ENCODE measurements at places on chromosomes 4 and X.

GRCh38 chr4:175961604-175962003 lies 104.0 kb upstream of the WDR17 start:
- DNase-seq: no peak

DNA sequence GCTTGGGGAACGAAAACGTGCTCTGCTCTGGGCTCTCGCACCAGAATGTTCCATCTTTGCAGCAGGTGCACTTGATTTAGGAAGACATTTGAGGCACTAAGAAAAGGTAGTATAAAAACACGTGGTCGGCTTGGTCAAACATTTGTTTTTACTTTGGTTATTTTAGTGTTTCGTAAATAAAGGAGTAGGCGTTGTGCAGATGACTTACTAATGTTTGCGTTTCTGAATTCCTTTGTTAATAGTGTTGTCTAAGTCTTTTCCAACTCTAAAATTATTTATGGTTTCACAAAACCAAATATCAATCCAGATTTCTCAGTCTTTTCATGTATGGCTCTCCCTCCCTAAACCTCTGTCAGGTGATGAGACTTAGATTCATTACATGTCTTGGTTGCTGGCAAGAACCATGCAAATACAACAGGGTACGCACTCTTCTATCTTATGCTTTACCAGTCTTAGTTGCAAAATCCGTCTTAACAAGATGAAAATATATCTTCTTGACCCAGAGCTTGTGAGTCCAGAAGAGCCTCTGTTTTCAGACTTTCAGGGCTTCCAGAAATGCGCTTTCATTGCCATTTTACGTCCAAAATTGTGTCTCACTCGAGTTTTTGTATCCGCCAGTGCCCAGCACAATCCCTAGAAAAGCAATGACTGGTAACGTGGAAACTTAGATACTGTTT lies 686 bp downstream of the MTHFD2L start:
- no peak for DNase-seq

- DNase-seq: no peak
Measured at GRCh38 chrX:67044866-67045265, 406.0 kb upstream of the EDA2R start.

DNA sequence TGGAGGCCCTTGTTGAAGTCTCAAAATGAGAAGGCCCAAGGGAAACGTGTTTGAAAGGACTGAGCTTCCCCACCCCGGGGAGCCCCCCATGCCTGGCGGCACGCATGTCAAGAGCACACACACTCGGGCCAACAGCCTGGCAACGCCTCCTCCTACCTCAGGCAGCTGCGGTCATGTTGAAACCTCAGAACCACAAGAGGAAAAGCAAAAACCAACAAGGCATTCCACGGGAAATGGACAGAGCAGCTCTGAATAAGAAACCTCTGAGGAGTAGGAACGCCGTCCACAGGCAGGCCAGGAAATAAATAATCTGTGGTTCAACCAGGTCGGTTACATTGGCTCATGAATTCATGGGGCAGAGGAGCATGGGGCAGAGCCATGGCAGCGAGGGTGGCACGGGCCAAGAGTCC lies 95.7 kb upstream of the AFAP1 start:
- no peak for DNase-seq

DNA sequence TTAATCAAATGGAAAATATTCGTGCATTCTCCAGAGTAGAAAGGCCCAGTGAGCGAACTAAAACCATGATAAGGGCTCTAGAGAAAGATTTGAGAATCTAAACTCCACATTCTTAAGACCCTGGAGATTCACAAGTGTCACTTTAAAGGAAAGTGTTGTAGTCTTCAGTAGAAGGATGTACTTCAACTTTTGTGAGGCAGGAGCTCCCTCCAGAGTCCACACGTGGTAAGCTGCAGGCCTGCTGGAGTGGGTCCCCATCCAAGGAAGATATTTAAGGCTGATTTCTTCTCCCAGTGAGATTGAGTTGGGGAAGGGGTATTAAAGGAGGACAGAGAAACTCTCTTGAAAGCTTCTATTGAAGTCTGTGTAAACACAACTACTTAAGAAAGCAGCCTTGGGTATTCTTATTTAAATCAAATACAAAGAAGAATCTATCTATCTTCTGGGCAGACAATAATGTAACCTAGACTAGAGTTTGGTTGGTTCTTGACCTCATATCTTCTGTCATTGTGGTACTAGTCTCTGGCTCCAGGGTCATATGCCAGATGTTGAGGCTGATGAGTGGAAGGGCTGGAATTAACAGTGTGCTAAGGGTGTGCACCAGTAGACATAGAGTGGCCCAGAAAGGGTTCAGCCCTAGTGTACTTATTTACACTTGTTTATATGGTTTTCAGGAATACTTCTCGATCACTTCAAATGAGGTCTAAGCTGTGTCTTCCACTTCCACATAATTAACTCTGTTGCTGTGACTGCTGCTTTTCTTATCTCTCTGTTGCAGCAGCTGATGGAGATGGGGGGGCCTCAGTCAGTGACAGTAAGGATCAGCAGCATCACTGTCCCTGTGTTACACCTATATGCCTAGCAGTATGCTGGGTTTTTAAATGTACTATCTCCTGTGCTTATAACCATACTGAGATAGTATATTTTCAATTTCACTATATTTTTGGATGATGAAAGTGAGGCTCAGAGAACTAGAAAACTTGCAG lies 76.1 kb downstream of the HMGB2 start:
- DNase-seq: peak; percentile 22

GRCh38 chr4:121339307-121339706 lies 41.5 kb downstream of the QRFPR start:
- no peak for DNase-seq

- no peak for DNase-seq
Measured at GRCh38 chr4:75101906-75102786, 169.2 kb downstream of the PARM1 start.

DNA sequence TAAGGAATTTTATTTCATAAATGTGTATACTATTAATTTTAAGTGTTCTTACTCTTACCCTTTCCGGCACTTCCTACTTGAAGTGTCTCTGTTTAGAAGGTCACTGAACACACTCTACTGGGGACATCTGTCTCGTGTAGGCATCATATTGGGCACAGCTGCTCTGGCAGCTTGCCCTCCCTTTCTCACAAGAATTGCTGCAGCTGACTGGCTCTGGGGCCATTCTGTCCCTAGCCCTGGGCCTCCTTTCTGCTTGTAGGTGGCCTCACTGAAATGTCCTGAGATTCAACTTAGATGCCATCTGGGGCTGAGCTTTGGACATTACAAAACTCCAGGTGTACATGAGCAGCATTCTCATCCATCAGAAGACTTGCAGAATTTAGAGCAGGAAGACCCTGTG lies 49.6 kb downstream of the SMAD1 start:
- no peak for DNase-seq

GRCh38 chrX:13917507-13917906 lies 100.6 kb upstream of the GPM6B start:
- no peak for DNase-seq

- DNase-seq: no peak
Measured at GRCh38 chr4:79626101-79626500, 218.1 kb upstream of the GK2 start.

DNA sequence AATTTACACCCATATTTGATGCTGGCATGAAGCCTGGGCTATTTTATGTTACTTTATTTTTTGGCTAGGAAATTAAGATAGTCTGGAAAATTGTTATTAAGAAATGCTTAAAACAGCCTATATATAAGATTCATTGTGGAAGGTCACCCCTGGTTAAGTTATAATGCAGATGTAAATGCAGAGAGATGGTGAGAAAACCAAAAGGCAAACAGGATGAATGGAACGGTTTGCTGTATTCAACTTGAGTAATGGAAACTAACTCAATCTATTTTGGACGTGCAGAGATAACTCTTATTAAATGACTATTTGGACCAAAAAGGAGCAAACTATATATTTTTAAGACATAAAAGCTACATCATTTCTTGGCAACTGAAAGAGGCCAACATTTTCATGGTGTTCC lies 446.3 kb upstream of the FRG1 start:
- no peak for DNase-seq

DNA sequence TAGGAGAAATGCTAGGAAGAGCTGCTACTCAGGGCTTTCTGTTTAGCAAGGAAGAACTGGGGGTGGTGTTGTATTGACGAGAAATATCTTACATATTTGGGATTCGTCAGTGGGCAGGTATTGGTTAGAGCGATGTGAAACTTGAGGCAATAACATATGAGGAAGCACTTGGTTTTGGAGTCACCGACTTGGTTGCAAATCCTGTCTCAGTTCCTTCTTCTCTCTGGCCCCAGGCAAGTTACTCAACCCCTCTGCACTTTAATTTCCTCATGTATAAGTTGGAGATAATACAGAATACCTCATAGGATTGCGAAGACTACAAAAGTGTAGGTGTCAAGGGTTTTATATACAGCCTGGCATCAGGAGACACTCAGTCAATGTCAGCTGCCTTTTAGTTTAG lies 34.1 kb downstream of the GPAT3 start:
- DNase-seq: no peak

DNA sequence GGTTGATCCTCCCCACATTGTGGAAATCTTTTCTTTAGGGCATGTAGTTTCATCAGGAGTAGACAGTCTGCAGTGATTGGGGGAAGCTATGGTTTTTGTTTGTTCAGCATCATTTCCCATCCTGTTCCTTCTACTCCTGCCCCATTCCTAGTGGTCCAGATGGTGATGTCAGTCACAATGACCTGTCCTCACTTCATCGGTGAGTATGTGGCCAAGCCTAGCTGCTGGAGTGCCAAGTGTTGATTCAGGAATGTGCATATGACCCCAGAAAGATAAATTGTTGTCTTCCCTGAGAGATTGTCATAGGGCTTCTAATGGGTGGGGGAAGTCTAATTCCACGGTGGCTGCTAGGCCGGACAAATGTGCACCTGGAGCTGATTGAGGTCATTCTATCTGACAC lies 130.6 kb upstream of the FAT1 start:
- DNase-seq: no peak

DNA sequence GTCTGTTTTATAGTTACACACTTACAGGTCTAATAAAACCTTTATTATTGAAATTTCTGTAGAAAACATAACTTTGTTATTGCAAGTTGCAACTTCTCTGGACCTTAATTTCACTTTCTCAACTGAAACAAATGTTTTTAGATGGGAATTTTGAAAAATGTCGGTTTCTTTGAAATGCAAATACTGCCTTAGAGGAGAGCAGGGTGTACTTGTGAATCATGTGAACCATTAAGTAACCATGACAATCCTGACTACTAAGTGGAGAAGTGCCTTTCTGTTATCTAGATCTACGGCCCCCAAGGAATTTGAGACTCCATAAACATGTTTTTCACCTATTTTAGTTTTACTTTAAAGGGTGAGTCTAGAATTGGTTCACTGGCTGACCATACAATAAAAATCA lies 8.5 kb upstream of the ARMCX2 start:
- DNase-seq: no peak
